SK-N-SH (cell line): ENCODE measurements at places on chromosomes 2 and 18. TPM values are rescaled to one million over a fixed set of nuclear protein-coding genes. Genes with fewer than 3 reads are reported as not detected.

SMAD7 gene
- 19.1 and 20.0 TPM in 2 replicates for polyA plus RNA-seq

PCARE gene
- polyA plus RNA-seq, result not detected in 2 replicates

- no peak for DNase-seq
Observed at GRCh38 chr2:152127628-152128027, 28.8 kb upstream of the CACNB4 start.

ADI1 gene
- polyA plus RNA-seq, result 49.4 and 67.2 TPM in 2 replicates

CPS1 gene
- 9.2 and 13.5 TPM in 2 replicates for polyA plus RNA-seq

ERBB4 gene
- 0.05 TPM in 2 replicates for polyA plus RNA-seq

TMEM200C gene
- not detected in 2 replicates for polyA plus RNA-seq

- no peak for DNase-seq
Observed at GRCh38 chr2:113796592-113797175, 40.2 kb upstream of the SLC35F5 start.

GRCh38 chr18:57273194-57273593 lies 79.2 kb upstream of the ST8SIA3 start:
- DNase-seq, result no peak

LTBP1 gene
- polyA plus RNA-seq, result 467 and 564 TPM in 2 replicates

- DNase-seq, result no peak
Observed at GRCh38 chr2:8174641-8175257, 507.1 kb upstream of the ID2 start.

DNA sequence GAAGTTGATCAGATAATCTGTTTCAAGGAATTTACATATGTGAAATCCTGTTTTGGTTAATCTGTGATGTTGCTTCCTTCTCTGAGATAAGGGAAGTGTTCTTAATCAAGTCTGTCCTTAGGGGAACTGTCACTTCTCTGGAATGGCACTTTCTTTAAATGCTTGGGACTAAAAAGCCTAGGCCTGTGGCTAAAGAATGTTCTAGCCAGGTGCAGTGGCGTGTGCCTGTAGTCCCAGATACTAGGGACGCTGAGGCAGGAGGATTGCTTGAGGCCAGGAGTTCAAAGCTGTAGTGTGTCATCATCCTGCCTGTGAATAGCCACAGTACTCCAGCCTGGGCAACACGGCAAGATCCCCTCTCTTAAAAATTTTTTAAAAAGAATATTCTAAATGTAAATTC lies 217.6 kb upstream of the SIX3 start:
- DNase-seq, result no peak

ZAP70 gene
- polyA plus RNA-seq, result 0.05 and 0.08 TPM in 2 replicates

DNA sequence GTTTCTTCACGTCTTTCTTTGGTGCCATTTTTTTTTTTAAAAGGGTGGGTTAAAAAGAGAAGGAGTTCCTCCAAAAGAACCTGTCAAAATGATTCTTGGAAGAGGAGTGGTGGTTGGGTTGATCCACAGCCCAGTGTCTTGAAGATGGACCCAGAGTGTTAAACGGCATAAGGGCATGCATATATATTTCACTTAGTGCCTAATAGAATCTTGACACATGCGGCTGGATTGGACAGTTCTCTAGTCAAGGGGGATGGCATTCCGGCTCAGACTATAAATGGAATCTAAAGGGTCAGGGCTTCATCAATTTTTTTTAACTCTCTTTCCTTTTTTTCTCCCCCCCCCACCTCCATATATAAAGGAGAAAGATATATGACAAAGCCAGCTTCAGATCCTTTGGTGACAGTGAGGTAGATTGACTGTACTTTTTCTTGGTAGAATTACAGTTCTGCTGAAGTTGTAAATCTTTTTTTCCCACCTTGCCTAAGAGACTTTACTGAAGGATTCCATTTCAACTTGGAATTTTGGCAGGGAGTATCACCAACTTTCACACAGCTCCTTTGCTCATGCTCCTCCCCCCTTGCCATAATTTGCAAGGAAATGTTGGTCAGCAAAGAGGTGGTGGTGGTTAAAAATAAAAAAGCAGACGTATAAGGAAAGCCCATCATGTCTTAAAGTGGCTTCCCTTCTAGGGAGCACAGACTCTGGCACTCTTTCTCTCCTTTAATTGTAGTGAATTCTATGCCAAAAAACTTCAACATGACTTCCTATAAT lies at the start of gene MYL1:
Gene MYL1 (minus strand): TSS at position 160 of the 774 bp plus-strand sequence. CDS start 132 bp downstream, at position 28.
- no peak for DNase-seq

DNA sequence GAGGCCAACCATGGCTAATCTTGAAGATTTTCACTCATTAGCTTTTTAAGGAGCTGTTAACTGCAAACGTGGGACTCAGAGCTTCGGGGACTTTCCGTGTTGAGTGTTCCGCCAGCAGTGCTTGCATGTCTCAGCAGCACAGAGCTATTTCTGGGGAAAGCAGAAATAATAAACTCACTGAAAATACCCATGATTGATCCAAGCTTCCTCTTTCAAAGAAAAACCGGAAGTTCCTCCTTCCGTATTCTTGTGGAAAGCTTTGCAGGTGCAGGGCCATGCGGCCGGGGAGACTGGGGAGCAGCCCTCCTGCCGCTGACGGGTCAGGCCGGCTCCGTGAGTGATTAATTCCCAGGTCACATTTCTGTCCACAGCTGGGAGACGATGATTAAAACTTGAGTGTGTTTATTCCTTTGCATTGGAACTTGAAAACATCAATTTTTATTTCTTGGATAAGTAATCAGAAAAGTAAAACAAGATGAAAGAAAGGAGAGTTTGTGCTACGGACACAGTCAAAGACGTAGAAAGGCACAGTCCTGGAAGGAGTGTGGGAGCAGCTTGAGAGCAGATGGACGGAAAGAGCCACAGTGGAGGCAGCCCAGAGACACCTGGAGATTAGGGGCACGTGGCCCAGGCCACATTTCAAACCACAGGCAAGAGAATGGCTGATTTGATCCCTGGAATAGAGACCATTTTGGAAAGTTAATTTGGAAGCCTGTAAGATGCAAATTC lies 54.2 kb upstream of the CTDP1 start:
- DNase-seq, result no peak

TANK gene
- polyA plus RNA-seq, result 23.4 and 25.7 TPM in 2 replicates

DNA sequence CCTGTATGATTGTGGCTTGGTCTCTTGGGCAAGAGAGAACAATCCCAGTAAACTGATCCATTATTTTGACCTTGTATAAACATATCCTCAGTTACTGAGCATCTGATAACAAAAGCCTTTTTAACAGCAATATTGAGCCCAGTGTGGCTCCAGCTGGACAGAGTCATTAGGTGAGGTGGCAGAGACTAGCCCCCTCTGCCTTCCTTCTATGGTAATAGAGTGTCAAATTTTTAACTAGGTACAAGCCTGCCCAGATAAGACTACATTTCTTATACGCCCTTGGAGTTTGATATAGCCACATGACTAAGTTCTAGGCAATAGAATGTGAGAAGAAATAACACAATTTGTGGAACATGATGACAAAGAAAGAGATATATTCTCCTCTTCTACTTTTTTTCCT lies 56.2 kb downstream of the HNMT start:
- no peak for DNase-seq

GRCh38 chr2:188079196-188079595 lies 212.5 kb upstream of the GULP1 start:
- DNase-seq, result no peak

IL18R1 gene
- polyA plus RNA-seq, result 0.11 TPM in 1 of 2 replicates, not detected in the other

DNA sequence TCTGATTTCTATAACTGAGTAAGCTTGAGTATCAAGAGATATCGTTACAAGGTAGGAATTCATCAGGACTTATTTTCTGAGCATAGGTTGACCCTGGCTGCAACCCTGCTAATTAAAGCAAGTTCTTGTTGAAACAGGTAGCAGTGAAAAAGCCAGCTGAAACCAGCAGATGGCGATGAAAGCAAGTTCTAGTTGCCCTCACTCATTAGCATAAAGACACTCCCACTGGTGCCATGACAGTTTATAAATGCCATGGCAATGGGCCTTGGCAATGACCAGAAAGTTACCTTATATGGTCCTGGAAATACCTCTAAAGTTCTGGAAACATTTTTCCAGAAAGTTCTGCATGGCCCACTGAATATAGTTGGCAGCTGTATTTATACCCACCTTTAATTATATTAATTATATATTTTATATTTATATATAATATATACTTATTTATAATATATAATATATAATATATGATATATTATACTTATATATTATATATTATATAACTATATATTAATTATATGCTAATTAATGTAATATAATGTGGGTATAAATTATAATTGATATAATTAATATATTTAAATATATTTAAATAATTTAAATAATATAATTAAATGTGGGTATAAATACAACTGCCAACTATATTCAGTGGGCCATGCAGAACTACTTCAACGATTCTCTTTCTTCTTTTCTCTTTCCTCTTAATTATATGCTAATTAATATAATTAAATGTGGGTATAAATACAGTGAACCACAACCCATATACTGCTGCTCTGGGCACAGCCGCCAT lies 188.0 kb downstream of the CDH7 start:
- peak; percentile 10 for DNase-seq
